ENCODE measurements at places on chromosomes 12 and 14.

DNA sequence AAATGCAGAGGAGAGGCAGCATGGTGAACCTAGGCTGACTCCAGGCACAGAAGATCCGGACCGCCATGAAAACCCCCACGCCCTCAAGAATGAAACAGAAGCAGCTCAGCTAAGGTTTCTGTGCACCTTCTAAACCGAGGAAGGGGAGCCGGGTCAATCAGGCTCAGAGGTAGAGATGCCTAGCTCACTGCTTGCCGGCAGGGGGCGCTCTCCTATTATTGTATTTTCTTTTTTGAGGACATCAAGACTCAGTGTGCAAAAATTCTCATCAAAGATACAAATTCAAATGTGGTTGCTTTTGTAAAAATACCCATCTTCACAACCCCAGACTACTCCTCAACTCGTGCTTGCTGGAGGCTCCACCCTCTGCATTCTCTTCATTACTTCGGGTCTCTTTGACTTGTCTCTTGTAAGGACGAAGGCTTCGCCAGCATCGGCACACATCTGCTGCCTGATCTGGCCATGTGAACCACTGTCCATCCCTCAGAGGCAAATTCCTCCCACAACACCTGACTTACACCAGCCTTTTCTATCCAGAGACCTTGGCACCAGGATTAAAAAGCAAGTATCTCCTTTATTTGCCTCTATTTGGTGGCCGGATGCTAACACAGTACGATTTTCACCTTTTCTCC, 33.4 kb upstream of the RNASE3 start:
- DNase-seq = peak; percentile 52

DNA sequence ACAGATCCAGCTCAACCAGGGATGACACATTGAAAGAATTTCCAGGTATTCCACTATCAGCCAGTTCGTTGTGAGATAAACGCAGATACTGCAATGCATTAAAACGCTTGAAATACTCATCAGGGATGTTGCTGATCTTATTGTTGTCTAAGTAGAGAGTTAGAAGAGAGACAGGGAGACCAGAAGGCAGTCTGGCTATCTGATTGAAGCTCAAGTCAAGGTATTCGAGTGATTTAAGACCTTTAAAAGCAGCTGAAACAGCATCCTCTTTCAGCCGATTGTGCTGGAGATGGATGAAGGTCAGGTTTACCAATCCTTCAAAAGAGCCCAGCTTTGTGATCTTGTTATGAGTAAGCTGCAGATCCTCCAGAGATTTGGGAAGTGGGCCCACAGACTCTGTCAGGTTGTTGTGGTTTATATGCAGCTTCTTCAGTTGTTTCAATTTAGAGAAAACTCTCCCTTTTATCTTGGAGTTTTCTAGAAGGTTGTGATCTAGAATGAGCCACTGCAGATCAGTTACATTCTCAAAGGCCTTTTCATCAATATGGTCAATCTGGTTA, 3.0 kb downstream of the LUM start:
- DNase-seq = no peak

- no peak for DNase-seq
Observed at GRCh38 chr12:59928416-59928815, 332.6 kb downstream of the SLC16A7 start.

GRCh38 chr12:63223128-63223527, 72.1 kb upstream of the AVPR1A start:
- no peak for DNase-seq

GRCh38 chr14:63542231-63542999, 762 bp downstream of the PPP2R5E start:
- no peak for DNase-seq

GRCh38 chr12:66405395-66405794, 103.1 kb downstream of the HELB start:
- no peak for DNase-seq

DNA sequence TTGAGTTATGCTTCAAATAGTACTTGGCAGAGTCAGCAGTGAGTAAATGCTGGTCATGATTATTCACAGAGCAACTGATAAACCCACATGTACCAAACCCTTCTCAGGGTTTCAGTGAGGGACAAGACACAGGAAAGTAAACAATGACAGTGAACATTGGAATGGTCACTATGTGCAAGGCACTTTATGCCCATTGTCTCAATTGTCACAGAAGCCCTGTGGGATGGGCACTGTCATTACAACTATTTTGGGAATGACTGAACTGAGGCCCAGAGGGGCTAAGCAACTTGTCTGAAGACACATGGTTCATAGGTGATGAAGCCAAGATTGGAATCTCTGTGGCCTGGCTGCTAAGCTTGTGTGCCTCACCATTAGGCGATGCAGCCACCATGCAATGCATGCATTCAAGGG, 238.5 kb downstream of the RBM19 start:
- DNase-seq = no peak

- no peak for DNase-seq
Observed at GRCh38 chr12:106311139-106311538, 8.6 kb downstream of the TCP11L2 start.

Measured in SHP77 treated with DMSO at 0.1 percent for 48 hours (cell line).